Peyer's patch (tissue), 4 donors: ENCODE measurements at places on chromosomes 13 and 19. TPM values are rescaled to one million over a fixed set of nuclear protein-coding genes. Genes with fewer than 3 reads are reported as not detected.

DNA sequence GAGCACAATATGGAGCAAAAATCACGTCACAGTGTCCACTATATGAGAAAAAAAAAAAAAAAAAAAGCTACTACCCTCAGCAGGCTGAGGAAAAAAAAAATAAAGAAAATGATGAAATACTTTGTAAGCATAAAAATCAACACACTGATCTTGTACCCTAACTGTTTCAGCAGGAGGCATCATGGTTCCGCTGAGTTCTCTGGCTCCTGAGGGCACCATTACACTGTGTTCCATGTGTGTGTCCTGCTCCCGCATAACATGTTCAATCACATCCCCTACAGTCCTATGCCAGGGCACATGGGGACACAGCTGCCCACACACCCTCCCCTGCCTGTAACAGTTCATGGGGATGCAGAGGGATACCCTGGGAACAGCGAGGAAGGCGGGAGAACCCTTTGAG lies 33.5 kb downstream of the DOCK9 start:
- H3K4me1 ChIP-seq: no peaks in the 10 kb centered on the region
- no peak overlapping the region for H3K4me3 ChIP-seq
- no peak overlapping the region for H3K27ac ChIP-seq
- H3K36me3 ChIP-seq: no peaks in the 10 kb centered on the region
- no peak for DNase-seq

MRPS12 gene
- 29.8 TPM for total RNA-seq

- no peak overlapping the region for H3K4me3 ChIP-seq
- no peak for DNase-seq
- no peaks in the 10 kb centered on the region for H3K27me3 ChIP-seq
Observed at GRCh38 chr13:61255040-61255796, 160.4 kb downstream of the PCDH20 start.

SIGLEC8 gene
- total RNA-seq: 0.18 TPM

GRCh38 chr13:38176664-38177063 lies 173.0 kb upstream of the UFM1 start:
- no peak overlapping the region for H3K4me3 ChIP-seq
- no peak for DNase-seq
- H3K4me1 ChIP-seq: no peaks in the 10 kb centered on the region
- no peaks in the 10 kb centered on the region for H3K27me3 ChIP-seq

DNA sequence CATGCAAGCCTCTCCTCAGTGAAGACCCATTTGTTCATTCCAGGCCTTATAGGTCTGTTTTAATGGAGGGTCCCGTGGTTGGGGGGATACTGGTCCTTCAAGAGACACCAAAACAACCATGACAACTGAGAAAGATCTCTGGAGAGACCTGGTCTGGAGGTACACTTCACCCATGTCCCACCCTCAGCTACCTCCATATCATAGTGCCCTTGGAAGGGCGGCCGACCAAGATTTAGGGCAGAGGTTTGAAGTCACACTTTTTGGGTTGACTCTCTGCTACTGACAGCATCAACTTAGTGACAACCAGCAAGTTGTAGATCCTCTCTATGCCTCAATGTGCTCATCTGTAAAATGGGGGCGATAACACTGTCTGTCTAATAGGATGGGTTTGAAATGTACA lies 177.3 kb downstream of the TSHZ3 start:
- H3K4me1 ChIP-seq: no peaks in the 10 kb centered on the region
- DNase-seq: no peak
- no peak overlapping the region for H3K4me3 ChIP-seq
- H3K36me3 ChIP-seq: no peaks in the 10 kb centered on the region

GRCh38 chr13:30978981-30979956 lies 46.8 kb downstream of the TEX26 start:
- H3K27ac ChIP-seq: no peak overlapping the region
- no peaks in the 10 kb centered on the region for H3K4me1 ChIP-seq
- H3K36me3 ChIP-seq: no peaks in the 10 kb centered on the region
- peak; percentile 61 for DNase-seq

DNA sequence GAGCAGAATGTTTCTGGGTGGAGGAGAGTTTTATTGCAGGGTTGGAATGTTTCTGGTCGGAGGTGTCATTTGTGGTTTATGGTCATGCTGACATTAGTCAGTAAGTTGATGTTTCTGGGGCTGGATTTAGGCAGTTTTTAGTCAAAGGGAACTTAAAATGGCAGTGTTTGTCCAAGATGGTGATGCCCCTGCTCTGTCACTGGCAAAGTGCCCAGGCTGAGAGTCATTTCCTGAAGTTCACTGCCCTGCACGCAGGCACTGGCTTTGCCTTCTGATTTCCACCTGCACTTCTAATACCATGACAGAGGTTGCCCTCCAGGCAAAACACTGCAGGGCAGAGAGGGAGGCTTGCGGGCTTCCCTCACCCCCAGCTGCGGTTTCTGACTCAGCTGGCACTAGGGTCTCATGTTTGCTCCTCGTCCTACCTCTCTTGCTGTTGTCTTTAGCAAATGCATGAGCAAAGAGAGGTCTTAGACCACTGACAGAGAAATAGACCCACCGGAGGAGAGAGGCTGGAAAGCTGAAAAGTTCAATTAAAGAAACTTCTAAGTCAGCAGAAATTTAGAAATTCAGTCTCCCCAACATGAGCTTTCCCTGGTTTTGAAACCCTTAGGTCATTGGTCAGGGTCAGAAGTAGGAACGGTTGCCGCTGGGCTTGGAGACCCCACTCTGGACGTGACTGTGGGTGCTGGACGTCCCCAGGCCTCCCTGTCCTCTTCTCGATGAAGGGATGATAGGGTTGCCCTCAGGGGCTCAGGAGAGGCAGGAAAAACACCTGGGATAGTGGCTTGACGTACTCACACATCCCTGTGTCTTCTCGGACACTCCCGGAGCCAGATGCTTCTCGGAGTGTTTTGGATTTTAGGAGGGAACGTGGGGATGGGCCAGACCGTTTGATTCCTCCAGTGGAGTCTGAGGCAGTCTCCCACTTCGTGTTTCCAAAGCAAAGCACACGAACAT lies 26.3 kb downstream of the TMEM255B start:
- H3K27ac ChIP-seq: no peak overlapping the region
- H3K27me3 ChIP-seq: no peaks in the 10 kb centered on the region
- H3K4me1 ChIP-seq: no peaks in the 10 kb centered on the region
- DNase-seq: peak; percentile 8

- H3K4me1 ChIP-seq: peaks cover 5% of the 10 kb centered on the region
- no peak overlapping the region for H3K4me3 ChIP-seq
- no peak overlapping the region for H3K27ac ChIP-seq
- H3K36me3 ChIP-seq: no peaks in the 10 kb centered on the region
- H3K27me3 ChIP-seq: no peaks in the 10 kb centered on the region
Observed at GRCh38 chr19:2012941-2013682, 2.4 kb downstream of the BTBD2 start.
